Mesothelial cell of epicardium (in vitro differentiated cells): ENCODE measurements at places on chromosomes 2 and 18.

- no peak for DNase-seq
These were observed 142.7 kb downstream of the HRH4 start for GRCh38 chr18:24603151-24603550.

DNA sequence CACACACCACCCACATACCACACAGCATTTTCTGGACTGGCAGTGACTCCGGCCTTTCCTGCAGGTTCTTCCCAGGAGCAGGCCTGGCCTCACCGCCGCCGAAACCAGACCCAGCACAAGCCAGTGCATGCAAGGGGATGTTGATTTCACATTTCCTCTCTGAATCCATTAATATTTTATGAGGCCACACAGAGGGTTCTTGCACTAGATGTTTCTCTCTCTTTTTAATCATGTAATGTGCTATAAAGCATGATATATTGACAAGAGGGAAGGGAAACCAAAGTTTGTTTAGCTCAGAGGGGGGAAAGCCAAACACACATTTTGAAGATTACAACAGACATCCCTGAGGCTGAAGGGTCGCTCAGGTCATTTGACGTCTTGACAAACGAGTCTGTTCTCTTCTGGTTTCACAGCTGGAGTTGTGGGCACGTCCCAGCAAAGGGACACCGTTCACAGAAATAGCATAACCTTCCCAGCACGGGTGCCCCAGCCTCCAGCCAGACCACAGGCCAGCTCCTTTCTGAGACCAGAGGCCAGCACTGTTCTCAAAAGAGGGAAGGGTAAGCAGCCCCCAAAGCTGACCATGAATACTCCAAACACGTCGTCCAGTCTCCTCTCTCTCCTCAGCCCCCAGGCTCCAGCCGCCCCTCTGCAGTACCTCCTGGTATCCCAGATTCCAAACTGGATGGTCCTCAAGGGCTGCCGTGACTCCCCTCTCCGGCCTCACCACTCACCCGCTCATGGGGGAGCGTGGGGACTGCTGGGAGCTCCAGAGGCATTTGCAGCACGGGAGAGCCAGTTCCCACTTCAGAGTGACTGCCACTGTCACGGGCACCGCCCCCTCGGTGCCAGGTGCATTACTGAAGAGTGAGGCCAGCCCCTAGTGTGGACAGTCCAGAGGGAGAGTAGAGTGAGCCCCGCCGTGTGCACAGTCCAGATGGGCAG lies 340.3 kb upstream of the SALL3 start:
- DNase-seq: no peak

GRCh38 chr2:16038621-16039020 lies 98.3 kb downstream of the MYCN start:
- no peak for DNase-seq

- DNase-seq: no peak
These were observed 266.9 kb upstream of the GULP1 start for GRCh38 chr2:188024811-188025210.

GRCh38 chr2:26457251-26457666 lies 20.7 kb downstream of the OTOF start:
- DNase-seq: no peak

DNA sequence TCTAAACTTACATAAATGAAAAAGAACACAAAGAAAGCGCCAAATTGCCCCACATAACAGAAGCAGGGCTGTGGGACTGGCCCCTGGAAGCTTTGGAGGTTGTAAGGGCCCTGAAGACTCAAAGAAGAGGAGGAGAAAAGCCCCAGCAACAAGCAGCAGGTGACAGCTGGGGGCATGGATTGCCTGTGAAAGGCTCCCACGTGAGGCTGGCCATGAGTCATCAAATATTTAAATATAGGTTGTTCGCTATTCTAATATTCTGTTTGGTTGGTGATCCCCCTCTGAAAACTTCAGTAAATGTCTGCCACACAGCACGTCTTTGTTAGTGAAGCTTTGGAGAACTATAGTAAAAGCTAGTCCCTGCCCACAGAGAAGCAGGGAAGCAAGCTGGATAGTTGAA lies 132.4 kb downstream of the MREG start:
- DNase-seq: no peak

DNA sequence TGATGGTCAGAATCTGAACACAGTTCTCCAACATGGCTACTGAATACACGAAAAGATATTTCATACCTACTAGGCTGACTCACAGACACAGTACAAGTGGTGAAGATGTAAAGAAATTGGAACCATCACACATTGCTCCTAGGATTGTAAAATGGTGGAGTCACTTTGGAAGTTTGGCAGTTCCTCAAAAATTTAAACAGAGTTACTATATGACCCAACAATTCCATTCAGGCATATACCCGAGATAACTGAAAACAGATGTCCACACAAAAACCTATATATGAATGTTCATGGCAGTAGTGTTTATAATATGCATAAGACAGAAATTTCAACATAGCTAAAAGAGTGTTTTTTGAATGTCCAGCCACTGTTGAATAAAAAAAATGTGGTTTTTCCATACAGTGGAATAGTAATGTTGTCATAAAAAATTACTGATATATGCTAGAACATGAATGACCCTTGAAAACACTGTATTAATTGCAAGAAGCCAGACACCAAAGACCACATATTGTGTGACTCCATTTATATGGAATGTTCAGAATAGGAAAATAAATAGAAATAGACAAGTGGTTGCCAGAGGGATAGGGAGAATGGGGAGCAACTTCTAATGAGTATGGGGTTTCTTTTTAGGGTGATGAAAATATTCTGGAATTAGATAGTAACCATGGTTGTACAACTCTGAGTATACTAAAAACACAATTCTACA lies 10.1 kb downstream of the RMP24 start:
- DNase-seq: no peak

DNA sequence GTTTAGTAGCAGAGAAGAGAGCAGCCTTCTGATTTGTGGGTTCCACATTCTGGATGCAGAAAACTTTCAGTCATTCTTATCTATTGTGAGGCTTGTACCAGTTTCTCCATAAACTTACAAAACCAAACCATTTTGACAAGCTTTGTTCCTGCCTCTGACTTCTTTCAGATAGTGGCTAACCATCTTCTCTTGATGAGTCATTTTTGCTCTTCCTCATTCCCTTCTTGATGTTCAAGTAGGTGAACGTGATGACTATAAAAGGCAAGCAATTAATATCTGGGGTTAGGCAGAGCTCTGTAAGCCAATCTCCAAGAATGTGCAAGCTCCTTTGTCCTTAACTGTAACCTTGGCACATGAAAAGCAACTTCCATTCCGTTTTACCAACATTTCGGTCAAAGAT lies 2083.1 kb upstream of the PIK3C3 start:
- no peak for DNase-seq

GRCh38 chr2:120831891-120832290 lies 96.2 kb downstream of the GLI2 start:
- DNase-seq: no peak

DNA sequence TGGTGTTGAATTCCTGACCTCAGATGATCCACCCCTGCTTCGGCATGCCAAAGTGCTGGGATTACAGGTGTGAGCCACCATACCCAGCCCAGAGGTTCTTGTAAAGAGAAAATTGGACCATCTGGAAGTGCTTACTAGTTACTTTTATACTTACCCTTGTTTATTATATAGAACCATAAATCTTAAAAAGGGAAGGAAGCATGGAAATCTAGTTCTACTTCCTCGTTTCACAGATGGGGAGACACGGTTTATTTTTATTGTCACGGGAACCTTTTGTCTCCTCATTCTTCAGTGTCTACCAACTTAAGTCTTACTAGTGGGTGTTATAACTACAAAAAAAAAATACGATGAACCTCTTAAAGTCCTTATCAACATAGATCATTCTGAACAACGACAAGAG lies 45.8 kb upstream of the PDK1 start:
- DNase-seq: no peak

- DNase-seq: no peak
These were observed 26.1 kb downstream of the SLC20A1 start for GRCh38 chr2:112671801-112672200.

GRCh38 chr18:69031571-69031970 lies 233.7 kb downstream of the CCDC102B start:
- DNase-seq: no peak

GRCh38 chr18:27249933-27250332 lies 64.8 kb upstream of the CHST9 start:
- DNase-seq: no peak
